Suprapubic skin (tissue), 4 donors: ENCODE measurements at places on chromosomes 11 and 22.

DNA sequence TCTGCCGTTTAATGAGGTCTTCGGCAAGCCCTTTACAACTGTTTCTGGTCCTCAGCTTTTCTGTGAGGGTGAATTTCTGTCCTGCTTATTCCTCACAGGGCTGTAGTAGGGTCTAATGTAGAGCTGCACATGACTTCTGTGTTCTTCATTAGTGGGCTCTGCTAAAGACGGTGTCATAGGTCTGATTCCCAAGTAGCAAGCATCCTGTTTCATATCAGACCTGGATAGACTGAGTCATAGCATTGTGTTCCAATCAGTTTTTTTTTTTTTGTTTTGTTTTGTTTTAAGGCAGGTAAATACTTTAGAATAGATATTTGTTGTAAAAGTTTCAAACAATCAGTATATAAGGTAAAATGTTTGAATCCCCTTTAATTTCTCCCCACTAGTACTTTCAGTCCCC is 35.4 kb downstream of the BIRC2 start:
- DNase-seq = no peak
- H3K4me1 ChIP-seq = no peaks in the 10 kb centered on the region
- H3K27me3 ChIP-seq = no peaks in the 10 kb centered on the region

DNA sequence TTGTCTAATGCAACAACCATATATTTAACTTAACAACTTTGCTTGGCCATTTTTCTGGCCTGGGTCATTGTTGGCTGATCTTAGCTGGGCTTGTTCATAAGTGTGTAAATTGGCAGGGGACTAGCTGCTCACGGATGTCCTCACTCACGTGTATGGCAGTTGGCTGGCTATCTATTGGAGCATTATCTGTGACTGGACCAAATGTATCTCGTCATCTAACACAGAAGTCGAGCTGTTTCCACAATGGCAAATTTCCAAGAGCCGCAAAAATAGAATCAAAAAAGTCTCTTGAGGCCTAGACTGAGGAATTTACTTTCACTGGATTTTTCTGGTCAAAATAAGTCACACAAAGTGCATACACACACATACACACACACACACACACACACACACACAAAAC is 893.3 kb downstream of the FAM181B start:
- no peak overlapping the region for H3K4me3 ChIP-seq
- no peaks in the 10 kb centered on the region for H3K27me3 ChIP-seq
- no peaks in the 10 kb centered on the region for H3K4me1 ChIP-seq
- H3K36me3 ChIP-seq = no peaks in the 10 kb centered on the region
- DNase-seq = no peak
- no peak overlapping the region for H3K27ac ChIP-seq

DNA sequence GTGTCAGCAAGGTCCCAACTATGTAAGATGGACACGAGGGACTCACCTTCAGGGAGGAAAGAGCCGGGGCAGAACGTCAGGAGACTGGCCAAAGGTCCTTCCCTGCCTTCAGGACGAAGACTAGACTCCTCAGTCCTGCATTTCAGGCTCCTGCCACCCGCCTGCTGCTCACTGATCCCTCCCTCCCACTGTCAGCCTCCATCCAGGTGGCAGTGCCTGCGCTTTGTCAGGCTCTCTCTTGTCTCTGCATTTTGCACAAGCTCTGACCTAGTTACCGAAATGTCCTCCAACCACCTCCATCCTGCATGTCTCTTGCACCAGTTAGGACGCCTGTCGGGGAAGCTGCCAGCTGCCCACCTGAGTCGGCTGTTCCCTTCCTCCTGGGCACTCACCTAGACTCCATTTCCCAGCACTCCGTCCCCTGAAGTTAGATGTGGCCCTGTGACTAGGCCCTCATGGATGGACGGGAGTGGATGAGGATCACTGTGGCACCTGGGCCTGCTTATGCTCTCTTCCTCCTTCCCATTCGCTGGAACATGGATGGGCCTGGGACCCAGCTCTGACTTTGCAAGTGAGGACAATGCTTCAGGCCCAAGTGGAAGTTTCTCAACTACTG is 8.0 kb downstream of the B3GNT6 start:
- H3K27me3 ChIP-seq = peaks cover 56% of the 10 kb centered on the region
- no peak for DNase-seq
- no peaks in the 10 kb centered on the region for H3K36me3 ChIP-seq
- H3K27ac ChIP-seq = no peak overlapping the region
- peaks cover 22% of the 10 kb centered on the region for H3K4me1 ChIP-seq

DNA sequence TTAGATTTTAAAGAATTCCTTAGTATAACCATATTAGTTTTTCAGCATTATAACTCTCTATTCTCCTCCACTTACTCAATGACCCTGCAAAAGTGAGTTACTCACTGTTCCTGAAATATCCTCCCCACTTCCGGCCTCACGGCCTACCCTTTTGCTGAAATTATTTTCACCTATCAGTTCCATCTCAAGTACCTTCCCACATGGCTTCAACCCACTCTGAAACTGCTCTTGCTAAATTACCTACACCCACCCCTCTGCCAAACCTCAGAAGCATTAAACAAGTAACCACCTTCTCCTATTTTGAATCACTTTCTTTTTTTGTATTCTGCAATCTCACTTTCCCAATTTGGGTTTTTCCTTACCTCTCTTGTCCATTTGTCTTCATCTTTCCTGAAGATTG is 37.7 kb downstream of the OR5P2 start:
- H3K36me3 ChIP-seq = no peaks in the 10 kb centered on the region
- DNase-seq = no peak
- no peaks in the 10 kb centered on the region for H3K4me1 ChIP-seq
- H3K27ac ChIP-seq = no peak overlapping the region

GRCh38 chr22:48627203-48627602 is 1200.5 kb downstream of the BRD1 start:
- no peak overlapping the region for H3K27ac ChIP-seq
- DNase-seq = no peak
- H3K27me3 ChIP-seq = peaks cover 21% of the 10 kb centered on the region
- no peak overlapping the region for H3K4me3 ChIP-seq
